ENCODE measurements at places on chromosomes 6 and 20.

DNA sequence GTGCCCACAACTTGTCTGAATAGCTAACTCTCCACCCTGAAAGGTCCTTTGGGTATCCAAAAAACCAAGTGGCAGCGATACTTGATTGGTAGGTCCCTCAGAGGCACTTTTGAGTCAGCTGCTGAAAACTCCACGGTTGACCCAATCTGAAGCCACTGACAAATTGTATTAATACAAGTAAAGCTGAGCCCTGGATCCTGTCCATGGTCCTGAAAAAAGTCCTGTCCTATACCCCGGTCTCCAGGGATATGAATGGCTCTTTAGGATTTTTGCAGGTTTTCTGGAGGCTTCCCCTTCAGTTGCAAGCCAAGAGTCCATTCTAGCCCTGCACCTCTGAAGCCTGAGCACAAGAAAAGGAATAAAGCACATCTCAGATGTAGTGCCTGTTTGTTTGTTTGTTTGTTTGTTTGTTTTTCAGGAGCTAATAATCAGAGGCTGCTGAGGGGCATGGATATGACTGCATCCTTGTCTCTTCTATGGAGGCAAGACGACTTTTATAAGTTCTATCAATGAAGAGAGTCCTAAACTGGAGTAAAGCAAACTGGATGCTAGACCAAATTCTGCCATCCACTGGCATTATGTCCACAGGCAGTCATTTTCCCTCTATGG lies 1.7 kb upstream of the SLC12A5 start:
- DNase-seq = peak; percentile 79

DNA sequence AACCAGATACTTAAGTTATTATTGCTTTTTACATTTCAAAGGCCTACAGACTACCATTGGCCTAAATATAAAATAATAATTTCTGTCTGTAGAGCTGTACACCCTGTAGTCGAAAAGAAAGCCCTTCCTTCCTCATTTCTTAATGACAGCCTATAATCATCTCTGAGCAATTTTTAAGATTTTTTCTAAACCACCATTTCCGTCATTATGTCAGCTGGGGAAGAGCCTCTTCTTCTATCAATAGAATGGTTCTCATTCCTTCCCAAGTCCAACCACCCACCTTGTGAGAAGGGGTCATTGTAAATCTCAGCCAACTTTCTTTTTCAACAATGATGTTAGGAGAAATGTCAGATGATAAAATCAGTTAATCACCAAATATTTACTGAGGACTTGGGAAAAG lies 91.8 kb downstream of the PLEKHG1 start:
- DNase-seq = peak; percentile 63

GRCh38 chr6:71220466-71220865 lies 68.1 kb upstream of the OGFRL1 start:
- no peak for DNase-seq

GRCh38 chr20:46569961-46570360 lies 19.5 kb upstream of the OCSTAMP start:
- DNase-seq = no peak

DNA sequence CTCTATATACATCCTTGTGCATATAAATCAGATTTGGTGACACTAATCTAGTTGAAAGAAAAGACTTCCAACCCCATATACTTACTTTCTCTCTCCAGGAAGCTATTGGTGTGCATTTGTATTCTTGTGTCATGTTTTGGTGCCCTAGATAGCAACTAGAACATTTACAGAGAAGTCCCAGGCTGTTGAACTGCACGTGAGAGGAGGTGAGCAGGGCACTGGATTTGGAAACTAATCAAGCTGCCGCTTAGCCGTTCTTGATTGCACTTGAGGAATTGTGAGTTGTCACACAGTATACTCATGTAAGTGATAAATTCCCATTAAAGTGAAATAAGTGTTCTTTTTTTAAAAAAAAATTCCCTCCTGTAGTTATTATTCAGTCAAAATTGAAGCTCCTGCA lies 7.6 kb downstream of the WRNIP1 start:
- no peak for DNase-seq

- DNase-seq = no peak
Measured at GRCh38 chr20:45963059-45964005, 8.7 kb downstream of the ZNF335 start.

GRCh38 chr6:35023091-35024000 lies 117.8 kb downstream of the TCP11 start:
- no peak for DNase-seq

DNA sequence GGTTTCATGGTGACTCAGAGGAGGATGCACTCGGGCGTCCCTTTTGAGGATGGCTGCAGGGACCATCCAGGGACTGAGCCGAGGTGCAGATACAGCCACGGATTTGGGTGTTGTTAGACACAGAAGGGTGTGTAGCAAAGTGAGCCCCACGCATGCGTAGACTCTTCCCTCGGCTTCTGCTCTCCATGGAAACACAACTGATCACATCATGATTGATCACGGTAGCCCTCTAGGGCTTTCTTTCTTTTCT lies 606 bp upstream of the ULBP1 start:
- no peak for DNase-seq

DNA sequence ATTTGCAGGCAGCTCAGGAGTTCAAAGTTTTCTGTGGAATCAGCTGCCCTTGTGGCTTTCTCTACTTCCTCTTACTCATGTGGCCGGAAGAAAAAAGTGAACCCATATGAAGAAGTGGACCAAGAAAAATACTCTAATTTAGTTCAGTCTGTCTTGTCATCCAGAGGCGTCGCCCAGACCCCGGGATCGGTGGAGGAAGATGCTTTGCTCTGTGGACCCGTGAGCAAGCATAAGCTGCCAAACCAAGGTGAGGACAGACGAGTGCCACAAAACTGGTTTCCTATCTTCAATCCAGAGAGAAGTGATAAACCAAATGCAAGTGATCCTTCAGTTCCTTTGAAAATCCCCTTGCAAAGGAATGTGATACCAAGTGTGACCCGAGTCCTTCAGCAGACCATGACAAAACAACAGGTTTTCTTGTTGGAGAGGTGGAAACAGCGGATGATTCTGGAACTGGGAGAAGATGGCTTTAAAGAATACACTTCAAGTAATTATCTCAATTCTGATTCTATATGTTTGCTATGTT lies 1.1 kb downstream of the MGME1 start:
- DNase-seq = no peak

GRCh38 chr20:24862606-24863005 lies 86.5 kb upstream of the CST7 start:
- DNase-seq = no peak

- peak; percentile 57 for DNase-seq
Measured at GRCh38 chr6:127938701-127939100, 37.8 kb upstream of the THEMIS start.

GRCh38 chr6:157036245-157036711 lies 259.1 kb downstream of the ARID1B start:
- no peak for DNase-seq

DNA sequence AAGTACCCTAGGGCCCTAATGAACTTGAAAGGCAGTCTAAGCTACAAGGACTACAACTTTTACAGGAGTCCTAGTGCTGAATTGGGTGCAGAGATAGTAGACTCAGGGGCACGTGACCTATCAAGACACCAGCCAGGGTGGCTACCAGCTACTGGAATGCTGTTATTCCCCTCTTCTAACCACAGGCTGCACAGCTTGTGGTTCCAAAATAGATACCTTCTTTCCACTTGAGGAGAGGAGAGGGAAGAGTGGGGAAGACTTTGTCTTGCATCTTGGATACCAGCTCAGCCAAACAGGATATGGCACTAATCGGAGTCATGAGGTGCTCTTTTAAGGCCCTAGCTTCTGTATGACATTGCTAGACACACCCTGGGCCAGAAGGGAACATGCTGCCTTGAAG lies 60.0 kb upstream of the MTRF1L start:
- no peak for DNase-seq

- DNase-seq = no peak
Measured at GRCh38 chr6:128107682-128108081, 206.8 kb upstream of the THEMIS start.

- no peak for DNase-seq
Measured at GRCh38 chr6:43951756-43952675, 175.2 kb downstream of the MRPL14 start.

- DNase-seq = no peak
Measured at GRCh38 chr6:70241991-70242420, 60.9 kb downstream of the COL9A1 start.

GRCh38 chr20:47765271-47765670 lies 20.0 kb downstream of the SULF2 start:
- no peak for DNase-seq

DNA sequence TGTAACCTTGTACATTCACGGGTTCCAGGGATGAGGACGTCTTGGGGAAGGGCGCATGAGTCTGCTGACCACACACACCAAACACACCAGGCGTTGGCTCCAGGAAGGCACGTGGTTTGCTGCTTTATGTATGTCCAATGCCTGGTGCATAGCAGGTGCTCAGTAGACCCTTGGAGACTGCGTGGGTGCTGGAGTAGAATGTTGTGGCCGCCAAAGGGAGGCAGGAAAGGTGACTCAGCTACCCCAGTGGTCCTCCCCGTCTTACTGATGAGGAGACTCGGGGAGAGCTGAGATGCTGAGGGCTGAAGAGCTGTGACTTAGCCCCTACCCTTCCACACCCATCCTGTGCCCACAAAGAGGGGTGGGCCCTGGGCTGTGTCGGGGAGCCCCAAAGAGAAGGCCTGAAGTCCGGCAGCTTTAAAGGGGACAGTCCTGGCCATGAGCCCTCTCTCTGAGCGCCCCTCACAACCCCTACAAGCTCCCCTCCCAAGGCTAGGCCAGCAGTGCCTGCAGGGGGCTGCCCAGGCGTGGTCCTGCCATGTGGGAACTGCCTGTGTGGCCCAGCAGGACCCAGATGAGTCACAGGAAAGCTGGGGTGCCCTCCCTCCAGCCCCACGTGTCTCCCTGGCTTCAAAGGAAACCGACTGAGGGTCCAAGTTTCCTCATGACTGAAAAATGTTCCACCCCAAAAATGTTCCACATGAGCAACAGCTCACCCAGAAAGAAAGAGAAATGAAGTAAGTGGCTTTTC lies 28.0 kb upstream of the PTGIS start:
- no peak for DNase-seq

- DNase-seq = no peak
Measured at GRCh38 chr6:147867433-147868226, 359.1 kb downstream of the SAMD5 start.

GRCh38 chr6:44558024-44558831 lies 170.7 kb downstream of the CDC5L start:
- DNase-seq = no peak

GRCh38 chr6:125717120-125717731 lies 32.2 kb upstream of the HEY2 start:
- no peak for DNase-seq

DNA sequence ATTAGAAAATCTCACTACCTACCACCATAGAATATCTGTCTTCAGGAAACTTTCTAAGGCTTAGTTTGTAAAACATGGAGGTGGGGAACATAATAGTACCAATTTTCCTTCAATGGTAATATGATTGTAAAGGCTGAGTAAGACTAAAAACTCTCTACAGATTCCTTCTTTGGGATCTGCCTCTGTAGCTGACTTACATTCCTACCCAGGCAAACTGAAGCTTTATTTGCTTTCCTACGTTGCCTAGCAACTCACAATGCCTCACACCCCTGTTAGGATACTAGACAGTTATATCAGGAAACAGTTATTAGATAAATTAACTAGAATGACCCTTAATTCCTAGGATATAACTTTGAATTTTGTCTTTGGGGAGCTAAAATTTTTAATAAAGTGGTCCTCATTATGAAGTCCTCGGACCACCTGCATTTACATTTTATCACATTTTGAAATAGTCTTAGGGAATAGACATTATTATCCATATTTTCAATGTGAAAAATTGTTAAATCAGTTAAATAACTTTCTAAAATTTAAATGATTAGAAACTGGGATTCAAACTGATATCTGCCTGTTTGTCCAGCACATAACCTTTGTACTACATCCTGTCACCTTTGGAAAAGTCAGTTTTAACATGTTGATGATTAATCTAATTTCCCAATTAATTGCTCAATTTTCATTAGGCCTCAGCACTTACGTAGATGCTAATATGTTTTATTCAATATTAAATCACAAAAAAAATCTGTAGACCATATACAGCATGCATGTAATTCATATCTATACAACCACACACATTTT lies 591.4 kb downstream of the RNF144B start:
- no peak for DNase-seq

DNA sequence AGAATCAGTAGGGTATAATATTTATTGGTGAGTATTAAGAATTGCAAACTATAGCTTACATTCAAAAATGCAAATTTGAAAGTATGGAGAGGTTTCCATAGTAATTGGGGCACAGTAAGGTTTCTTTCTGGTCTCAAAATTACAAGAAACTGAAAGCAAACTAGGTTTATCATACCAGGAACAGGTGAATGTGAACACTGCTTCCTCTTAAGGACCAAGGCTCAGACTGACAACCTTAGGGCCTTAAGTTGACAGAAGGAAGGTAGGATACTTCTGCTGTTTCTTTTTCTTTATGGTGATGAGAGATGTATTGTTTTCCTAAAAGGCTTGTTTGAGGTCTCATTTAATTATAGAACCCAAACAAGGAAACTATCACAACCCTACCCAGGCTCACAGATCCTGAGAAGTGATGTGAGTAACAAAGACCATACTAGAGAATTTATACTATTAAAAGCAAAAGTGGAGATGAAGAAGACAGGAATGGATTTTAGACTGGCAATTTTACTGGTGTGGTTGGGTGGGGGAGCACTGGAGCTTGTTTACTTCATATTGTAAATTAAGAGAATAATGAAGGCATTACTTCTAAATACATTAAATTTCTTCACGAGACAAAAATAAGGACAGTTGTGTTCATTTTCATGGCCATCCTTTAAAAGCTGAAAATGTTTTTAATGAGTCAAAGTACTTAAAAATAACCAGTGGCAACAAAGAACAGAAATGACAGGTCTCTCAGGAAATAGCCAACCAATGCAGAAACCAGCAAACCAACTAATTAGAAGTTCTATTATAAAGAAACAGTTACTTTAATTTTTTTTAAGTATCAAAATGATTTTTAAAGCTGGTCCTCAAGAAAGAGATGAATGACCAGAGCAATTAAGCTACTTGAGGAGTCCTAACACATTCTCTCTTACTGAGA lies 21.3 kb downstream of the STAU1 start:
- DNase-seq = no peak

GRCh38 chr6:1334684-1335083 lies 22.8 kb downstream of the FOXQ1 start:
- no peak for DNase-seq

DNA sequence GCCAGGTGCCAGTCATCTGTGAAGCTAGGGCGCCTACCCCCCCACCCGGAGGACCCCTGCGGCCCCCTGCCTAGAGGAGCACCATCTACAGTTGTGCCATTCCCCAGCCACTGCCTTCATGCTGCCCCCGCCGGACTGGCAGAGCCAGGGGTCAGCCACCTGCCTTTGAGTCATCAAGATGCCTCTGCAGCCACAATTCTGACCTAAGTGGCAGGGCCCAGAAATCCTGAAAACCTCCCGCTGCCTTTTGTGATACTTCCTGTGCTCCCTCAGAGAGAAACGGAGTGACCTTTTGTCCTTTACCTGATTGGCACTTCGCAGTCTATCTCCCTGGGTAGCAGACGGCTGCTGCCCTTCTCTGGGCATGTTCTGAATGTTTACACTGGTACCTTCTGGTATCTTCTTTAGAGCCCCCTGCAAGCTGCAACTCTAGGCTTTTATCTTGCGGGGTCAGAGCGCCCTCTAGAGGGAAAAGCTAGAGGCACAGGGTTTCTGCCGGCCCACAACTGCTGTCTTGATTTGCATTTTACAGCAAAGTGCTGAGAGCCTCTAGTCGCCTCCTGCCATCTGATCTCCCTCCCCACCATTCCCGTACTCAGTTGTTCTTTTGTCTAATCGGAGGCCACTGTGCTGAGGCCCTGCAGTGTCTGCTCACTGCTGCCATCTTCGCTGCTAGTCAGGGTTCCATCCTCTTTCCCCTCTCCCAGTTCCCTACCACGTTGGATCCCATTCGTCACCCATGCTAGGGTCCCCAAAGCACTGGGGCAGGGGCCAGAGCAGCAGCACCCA lies 26.9 kb downstream of the SPATA2 start:
- peak; percentile 51 for DNase-seq

Measured in hematopoietic multipotent progenitor cell (in vitro differentiated cells).